Right renal cortex interstitium (tissue), 3 donors: ENCODE measurements at places on chromosomes 3 and 15.
A peak's percentile ranks its signal among the peaks of the same experiment; 100 is the strongest.

- no peak for DNase-seq
Observed at GRCh38 chr15:85545752-85546151, 165.3 kb downstream of the AKAP13 start.

DNA sequence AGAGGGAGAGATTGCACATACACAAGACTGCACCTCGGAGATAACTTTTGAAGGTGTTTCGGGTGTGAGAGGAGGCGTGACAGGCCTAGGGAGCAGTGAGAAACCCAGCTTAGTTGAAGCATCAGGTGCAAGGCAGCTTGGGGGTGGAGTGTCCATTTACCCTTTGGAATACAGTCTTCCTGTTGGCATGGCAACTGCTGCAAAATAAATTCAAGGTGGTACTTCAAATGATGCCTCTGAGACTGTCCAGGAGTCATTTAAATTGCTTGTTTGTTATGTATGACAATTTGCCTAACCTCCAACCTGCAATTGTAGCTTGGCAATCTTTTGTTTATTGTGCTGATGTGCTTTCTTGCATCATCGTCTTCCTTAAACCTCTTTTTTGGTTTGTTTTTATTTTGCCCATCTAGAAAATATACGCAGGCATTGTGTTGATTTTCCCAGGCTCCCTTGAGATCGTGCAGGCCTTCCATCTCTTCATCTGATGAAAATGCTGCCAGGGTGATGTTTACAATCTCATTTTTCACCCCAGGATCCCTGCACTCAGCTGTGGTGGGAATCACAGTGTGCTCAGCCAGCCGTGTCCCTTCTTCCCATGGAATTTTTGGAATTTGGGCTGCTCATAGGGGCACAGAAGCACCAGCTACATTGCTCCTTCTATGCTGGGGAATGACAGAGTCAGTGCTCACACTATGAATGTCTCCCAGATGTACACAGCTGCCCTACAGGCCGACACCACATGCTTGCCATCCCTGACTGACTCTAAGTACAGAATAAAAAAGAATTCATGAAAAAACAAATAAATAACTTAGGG lies 583.1 kb upstream of the CFAP20DC start:
- no peak for DNase-seq

DNA sequence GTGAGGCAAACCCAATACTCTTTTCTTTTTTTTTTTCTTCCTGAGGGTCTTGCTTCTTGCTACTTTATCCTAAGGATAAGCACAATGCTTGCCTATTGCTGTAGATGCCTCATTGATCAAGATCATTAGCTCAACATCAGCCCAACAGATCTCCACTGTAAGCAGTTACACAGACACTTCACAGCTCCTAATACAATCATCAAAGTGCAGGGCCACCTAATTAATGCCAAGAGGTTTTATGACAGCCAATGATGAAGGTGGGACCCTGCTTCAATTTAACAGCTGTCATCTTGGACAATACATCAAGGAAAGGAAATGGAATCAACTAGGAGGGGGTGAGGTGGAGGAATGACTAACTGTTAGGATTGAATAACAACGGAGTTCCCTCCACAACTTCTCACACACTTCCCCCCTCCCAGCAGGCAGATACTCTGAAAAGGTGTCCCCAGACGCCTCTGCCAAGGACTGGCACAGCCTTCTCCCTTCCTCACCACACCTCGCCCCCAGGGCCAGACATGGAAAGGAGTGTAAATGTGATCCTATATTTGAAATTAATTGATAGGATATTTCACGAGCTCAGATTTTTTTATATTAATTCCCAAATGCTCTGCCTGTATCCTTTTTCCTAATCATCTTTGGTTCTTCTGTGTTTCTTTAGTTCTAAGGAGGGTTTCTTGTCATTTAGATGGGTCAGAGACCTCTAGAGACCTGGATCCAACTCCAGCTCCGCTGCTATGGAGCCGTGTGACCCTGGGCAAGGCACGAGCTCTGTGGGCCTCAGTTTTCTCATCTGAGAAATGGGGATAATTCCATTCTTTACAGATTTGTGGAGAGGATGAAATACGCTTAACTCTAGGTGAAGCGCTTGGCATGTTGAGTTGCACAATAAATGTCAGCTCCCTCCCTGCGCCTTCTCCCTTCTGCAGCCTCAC lies 1.2 kb downstream of the DCLK3 start:
- no peak for DNase-seq

DNA sequence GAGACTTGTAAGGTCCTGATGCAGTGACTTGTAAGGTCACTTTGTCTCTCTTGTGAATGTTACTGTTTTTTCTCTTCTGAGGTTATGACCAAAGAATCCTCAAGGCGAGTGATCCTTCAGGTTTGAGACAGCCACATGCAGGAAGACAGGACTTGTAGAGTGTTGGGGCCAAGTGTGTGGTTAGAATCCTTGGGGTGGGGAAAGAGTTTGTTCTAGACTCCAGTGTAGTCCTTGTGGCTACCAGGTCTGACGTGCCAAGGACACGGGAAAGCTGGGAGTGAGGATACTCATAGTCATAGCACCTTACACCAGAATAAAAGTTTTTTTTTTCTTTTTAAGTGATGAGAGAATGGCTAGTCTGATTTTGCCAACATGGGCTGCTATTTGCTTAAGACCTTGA lies 7.3 kb upstream of the SACM1L start:
- no peak for DNase-seq

DNA sequence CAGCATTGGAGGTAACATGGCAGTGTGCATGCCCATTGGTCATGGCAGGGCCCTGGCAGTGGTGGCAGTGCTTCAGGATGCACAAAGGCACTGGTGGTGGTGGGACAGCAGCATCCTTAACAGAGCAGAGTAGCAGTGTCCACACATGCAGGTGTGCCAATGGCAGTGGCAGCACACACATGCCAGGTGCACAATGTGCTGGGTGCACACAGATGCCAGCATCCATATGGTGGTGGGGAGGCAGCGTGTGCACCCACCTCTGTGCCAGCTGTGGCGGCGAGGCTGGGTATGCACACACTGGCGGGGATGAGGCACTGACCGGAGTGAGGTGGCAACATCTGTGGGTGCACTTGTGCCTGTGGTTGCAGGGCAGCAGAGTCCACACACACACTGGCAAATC lies 150.6 kb downstream of the SI start:
- DNase-seq = no peak

DNA sequence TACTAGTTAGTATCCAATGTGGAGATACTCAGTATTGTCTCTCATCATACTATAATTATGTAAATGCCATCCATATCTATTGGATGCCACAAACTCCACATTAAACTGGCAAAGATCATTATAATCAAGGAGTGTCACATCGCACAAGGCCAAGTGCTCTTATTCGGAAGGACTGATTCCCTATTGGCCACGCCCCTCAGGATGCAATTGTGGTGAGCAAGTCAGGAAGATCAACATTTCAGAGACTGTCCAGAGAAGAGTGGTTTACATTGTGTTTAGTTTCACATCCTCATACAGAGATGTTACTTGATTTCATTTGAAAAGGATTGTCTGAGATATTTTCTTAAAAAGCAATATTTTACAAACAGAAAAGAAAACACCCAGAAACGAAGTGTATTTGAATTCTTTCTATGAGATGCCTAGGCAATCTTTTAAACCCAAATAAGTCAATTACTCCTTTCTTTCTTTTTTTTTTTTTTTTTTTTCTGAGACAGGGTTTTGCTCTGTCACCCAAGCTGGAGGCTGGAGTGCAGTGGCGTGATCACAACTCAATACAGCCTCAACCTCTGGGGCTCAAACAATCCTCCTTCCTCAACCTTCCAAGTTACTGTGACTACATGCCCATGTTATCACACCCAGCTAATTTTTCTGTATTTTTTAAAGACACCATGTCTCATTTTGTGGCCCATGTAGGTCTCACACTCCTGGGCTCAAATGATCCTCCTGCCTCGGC lies 369.1 kb downstream of the RBMS3 start:
- no peak for DNase-seq

- no peak for DNase-seq
Observed at GRCh38 chr3:16550305-16550675, 36.8 kb upstream of the RFTN1 start.

DNA sequence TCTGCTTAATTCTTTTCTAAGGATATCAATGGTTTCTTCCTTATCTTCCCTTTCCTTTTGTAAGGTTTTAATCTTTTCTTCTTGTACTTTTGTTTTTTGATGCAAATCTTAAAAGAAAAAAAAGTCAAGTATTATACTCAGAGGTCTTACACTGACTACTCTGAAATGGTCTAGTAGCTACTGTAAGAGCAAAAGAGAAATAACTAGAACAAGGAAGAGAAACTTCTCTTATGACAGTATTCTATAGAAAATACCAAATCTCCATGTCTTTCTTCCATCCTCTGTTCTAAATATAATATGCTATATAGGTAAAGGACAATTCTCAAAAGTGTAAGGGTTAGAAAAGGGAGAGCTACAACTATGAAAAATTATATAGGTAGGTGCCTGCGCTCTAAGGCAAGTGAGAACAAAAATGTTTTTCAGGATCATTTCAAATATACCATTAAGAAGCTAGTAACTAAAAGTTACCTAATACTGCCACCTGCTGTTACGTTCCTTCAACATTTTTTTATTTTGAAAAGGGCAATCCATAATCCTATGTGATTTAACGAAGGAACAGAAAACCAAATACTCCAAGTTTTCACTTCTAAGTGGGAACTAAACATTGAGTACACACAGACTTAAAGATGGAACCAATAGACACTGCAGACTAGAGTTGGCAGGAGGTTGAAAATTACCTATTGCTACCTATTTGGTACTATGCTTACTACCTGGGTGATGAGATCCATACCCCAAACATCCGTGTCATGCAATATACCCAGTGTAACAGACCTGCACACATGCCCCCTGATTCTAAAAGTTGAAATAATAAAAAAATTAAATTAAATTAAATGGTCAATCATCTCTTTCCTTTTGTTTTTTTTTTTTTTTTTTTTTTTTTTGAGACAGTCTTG lies 36.7 kb downstream of the CIP2A start:
- peak; percentile 21 for DNase-seq

DNA sequence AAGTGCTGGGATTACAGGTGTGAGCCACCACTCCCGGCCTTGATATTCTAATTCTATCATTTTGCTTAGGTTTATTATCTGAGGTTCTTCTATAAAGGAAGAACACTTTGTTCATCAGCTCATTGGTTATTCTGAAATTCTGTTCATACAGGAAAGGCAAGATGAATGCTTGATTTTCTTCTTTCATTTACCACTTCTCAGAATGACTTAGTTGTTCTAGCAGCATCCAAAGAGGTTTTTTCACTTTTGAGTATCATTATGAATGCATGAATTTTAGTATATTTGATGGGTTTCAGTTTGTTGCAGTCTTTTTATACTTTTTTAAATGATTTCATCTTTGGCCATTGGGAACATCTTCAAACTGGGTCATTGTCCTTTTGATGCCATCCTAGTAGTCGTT lies 51.8 kb downstream of the RNF111 start:
- DNase-seq = no peak

- no peak for DNase-seq
Observed at GRCh38 chr3:25707268-25707926, 42.7 kb upstream of the TOP2B start.

GRCh38 chr3:31953636-31954035 lies 27.4 kb downstream of the OSBPL10 start:
- no peak for DNase-seq

- no peak for DNase-seq
Observed at GRCh38 chr3:88462230-88462629, 312.5 kb downstream of the C3orf38 start.

DNA sequence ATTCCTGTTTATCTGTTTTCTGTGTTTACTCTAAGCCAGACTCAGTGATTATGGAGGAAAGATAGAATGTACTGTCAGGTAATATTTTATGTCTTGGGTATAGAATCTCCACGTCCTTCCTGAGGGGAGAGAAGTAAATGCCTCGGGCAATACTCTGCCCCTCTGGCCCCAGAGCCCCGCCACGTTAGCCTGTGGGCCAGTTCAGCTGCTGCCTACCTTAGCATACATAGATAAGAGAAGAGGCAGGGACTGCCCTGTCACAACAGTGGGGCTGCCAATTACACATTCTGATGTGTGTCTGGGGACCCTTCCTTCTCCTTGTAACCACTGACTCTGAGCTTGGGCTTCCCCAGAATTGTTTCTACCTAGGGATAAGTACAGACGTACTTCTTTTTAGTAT lies 347.7 kb upstream of the ATP11B start:
- no peak for DNase-seq

- DNase-seq = no peak
Observed at GRCh38 chr15:88792342-88793282, 10.6 kb upstream of the ACAN start.

- DNase-seq = no peak
Observed at GRCh38 chr15:38073178-38073946, 138.9 kb downstream of the TMCO5A start.

GRCh38 chr15:88605189-88606069 lies 15.7 kb upstream of the AEN start:
- peak; percentile 61 for DNase-seq

DNA sequence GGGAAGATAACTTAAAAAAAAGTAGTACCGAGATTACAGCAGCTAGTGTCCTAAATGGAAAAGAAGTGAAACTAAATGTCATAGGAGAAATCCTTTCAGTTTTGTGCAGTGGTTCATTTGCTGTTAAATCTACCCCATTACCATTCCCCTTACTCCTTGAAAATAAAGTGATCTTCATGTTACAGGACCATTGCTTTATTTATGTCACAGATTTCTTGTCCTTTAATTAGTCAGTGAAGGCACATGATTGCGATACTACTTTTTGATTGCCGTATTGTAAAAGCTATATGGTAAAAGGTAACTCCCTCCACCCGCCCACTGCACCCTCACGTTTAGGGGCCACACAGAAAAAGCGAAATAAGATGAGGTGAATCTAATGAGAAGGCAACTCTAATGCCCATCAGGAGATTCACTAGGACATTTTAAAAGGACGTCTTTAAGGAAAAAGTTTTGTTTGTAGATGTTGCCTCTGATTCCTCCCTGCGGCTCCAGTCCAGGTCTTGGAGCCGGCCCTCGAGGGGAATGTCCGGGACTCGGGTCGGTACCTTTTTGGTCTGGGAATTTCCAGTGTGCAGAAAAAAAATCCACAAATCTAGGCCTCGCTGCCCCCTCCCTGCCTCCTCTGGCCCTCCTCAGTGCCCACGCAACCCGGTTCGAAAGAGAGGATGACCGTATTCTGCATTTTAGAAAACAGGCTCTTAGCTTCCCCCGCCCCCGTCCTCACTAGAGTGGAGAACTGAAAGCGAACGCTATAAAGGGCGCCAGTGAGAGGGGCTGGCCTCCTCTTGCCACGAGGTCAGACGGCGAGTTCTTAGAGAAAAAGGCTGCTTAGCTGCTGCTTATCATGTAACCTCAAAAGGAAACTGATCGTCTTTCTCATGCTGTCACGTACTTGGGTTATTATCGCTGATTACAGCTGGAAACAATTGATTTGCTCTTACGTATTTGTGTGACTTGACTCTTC lies 21.8 kb upstream of the NFKBIZ start:
- no peak for DNase-seq

DNA sequence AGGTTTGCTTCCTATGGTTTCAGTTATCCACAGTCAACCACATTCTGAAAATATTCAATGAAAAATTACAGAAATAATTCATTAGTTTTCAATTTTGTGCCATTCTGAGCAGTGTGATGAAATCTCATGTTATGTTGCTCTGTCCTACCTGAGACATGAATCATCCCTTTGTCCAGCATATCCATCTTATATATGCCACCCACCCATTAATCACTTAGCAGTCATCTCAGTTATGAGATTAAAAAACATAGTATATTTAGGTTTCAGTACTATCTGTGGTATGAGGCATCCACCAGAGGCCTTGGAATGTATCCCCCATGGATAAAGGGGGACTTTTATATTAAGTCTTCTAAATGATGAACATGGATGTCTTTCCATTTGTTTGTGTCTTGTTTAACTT lies 64.7 kb upstream of the PROK2 start:
- DNase-seq = no peak
